ENCODE measurements at places on chromosomes 3 and 15.

- no peak for DNase-seq
These were observed 148.6 kb downstream of the SST start for GRCh38 chr3:187521546-187521945.

DNA sequence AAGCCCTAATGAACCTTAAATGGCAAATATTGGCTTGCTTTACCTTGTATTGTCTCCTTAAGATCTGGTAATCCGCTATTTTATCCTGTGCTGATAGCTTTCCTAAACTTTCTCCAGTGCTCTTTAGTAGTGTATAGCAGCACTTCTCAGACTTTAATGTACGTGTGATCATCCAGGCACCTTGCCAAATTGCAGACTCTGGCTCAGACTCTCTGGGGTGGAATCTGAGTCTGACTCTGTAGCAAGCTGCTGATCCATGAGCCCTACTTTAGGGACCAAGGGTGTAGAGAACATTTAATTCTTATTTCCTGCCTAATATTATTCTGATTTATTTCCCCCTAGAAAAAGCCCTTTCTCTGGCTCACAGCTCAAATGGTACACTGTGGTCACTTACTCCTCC lies 518.8 kb upstream of the ZNF385D start:
- no peak for DNase-seq

DNA sequence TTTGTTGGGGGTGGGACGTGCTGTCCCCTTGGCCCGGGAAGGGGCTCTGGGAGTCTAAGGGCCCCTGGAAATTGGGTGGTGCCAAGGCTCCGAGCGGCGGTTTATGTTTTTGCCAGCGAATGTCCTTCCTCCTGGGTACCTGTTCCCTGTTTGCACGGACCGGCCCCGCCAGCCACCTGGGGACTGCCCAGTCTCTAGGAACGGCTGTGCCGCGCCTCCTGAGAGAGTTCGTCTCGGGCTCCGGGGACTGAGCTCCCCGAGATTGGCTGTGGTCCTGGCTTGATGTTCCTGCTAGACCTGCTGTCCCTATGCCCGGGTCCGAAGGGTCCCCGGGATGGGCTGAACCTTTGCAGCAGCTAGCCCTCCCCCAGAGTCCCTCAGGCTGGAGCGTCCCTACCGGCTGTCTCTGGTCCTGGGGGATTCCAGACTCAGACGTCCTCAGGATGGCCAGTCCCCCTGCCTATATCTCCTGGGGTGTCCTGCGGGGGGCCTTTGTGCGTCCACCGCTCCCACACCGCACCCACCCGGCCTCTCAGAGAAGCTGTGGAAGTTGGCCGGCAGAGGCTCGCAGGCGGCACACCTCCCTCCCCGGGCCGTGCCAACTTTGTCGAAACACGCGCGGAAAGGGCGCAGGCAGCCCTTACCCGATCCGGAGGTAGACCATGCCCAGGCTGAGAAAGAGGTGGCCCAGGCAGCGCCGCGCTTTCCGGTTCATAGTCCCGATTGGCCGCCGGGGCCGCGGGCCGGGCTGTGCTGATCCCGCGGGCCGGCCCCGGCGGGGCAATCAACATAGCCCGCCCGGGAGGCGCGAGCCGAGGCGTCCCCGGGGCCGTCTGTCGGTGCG lies 547 bp downstream of the WNT7A start:
- DNase-seq, result no peak

- DNase-seq, result no peak
These were observed 145.8 kb downstream of the CHDH start for GRCh38 chr3:53700441-53700840.

DNA sequence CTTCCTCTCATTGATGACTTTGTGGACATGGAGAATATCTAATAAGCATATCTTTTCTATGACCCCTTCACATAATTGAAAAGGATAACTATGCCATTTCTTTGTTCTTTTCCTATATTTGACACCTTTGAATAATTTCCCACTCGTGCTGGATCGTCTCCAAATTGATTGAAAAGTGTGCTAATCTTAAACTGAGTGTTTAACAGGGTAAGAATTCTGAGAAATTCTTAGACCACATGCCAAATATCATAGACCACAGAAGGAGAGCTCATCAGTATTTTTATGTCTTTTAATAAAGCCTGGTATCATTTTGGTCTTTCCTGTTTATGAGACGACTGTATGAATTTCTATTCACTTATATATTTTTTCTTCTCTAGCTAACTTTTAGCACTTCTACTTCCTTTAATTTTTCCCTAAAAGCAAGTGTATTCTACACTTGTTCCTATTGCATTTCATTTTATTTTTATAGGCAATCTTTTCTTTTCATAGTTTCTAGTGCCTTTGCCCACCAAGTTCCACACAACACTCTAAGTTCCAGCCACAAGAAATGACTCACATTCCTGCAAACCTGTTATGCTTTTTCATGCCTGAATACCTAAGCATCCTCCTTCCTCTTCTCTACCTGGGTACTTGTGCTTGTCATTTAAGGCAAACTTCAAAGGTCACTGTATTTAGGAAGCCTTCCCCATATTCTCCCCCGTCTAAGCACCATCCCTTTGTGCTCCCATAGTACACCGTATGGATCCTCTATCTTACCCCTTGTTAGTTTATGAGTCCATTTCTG lies 30.1 kb downstream of the KBTBD8 start:
- no peak for DNase-seq

- DNase-seq, result no peak
These were observed 1010.6 kb downstream of the ROBO2 start for GRCh38 chr3:78050276-78051065.

GRCh38 chr15:96333131-96334016 lies 2.9 kb downstream of the NR2F2 start:
- DNase-seq, result no peak

DNA sequence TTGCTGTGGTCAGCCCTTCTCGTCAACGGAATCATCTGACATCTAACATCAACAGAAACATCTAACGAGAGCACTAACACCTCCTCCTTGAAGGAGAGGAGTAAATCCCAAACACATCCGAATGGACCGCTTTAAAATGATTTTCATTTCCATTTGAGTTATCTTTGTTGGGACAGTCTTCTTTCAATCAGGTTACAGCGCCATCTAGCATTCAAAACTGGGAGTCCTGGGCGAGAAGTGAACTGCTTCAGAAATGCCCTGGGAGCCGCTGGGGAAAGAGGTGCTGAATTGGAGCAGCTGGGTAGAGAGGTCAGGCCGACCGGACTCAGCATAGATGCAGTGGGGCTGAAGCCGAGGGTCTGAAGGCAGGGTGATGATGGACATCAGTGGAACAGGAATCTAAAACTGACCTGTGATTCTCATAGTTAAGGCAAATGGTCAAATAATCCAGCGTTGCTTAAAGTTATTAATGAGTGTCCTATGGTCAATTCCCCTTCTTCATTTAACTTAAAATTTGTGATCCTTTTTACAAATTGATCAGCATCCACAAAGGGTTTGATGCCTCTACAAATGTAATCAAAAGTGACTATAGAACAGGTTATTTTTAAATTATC lies 170.0 kb upstream of the NDN start:
- no peak for DNase-seq

DNA sequence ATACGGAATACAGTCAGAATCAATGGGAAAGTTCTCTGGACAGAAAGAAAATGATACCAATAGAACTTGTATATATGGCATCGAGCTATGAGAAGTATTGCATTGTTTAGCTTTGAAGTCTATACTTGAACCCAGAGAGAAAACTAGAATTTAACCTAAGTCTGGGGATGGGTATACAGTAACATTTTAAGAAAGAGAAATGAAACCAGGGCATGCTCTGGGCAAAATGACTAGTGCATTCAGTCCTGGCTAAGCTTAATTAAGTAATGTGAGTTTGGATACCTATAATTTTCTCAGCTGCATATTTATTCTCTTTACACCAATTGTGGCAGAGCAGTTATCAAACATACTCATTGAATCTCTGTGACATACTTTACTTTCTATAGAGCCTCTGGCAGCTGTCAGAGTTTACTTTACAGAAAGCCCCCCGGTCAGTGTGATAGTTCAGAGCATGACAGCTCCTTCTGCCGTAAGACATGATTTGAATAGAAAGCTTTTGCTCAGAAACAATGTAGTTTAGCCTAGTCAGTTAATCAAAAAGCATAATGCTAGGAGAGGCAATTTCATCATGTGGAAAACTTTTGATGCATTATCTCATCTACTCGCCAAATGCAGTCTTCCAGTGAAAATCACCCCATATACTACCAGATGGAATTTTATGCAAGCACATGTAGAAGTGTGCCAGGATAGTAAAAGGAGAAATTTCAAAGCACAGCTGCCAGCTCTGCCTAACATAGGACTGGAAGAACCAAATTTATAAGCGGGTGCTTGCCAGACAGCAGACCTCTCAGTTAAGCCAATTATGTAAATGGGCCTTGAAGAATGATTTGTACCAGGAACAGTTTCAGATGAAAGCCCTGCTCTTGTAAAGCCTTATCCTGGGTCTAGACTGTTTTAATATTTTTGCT lies 40.7 kb downstream of the OXSM start:
- DNase-seq, result no peak
